ENCODE measurements at places on chromosomes 4 and X.

GRCh38 chr4:122139139-122139538, 13.0 kb upstream of the BLTP1 start:
- no peak for DNase-seq

DNA sequence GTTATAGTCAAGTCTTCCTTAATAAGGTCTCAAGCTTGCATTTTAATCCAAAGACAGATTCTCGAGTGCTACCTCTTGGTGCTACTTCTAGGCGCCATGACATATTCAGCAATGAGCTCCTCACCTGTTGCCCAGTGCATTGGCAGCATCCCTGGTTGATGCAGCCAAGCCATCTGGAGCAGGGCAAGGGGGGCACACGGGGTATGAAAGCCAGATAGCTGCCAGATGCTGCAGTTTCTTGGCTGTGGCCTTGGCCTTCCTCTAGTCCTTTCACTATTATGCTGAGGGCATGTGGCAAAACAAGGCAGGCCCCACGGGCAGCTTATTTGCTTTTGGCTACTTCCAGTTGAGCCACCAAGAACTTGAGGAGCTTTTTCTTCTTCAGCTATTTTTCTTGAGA, 168.6 kb upstream of the PGRMC2 start:
- DNase-seq: no peak

GRCh38 chrX:115563633-115564162, 2.7 kb downstream of the PLS3 start:
- no peak for DNase-seq

- no peak for DNase-seq
Observed at GRCh38 chr4:147958057-147958456, 226.2 kb downstream of the ARHGAP10 start.

DNA sequence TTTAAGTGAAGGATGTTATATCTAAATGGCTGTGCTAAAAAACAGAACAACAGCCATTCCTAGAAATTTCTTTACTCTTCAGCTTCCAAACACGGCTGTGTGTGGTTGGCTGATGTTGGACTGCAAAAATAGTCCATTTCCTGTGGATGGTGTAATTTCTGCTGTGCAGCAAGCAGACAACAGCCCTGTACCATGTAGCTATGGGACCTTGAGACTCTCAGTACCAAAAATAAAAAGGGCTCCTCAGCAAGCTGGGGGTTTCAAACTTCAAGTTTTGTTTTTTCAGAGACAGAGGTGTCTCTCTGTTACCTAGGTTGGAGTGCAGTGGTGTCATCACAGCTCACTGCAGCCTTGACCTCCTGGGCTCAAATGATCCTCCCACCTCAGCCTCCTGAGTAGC, 18.1 kb downstream of the CD40LG start:
- DNase-seq: no peak

- DNase-seq: no peak
Observed at GRCh38 chr4:73208376-73208775, 50.2 kb downstream of the ANKRD17 start.

- DNase-seq: no peak
Observed at GRCh38 chrX:9133426-9133825, 99.5 kb upstream of the FAM9B start.

DNA sequence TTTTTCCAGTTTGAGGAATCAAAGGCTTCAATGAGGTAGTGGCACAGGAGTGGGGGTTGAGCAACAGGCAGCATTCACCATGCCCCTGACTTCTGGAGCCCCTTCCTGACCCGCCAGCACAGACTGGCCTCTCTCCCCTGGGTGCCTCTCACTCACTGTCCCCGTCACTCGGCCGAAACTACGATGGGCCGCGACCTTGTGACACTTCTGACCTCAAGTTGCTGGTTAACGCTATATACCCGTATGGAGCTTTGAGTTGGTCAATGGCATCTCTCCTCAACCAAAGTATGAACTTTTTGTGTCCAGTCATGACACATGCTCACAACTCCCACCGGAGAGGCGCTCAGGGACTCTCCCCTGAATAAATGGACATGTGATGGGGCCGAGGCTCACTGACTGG, 72.1 kb downstream of the IRF2 start:
- no peak for DNase-seq

DNA sequence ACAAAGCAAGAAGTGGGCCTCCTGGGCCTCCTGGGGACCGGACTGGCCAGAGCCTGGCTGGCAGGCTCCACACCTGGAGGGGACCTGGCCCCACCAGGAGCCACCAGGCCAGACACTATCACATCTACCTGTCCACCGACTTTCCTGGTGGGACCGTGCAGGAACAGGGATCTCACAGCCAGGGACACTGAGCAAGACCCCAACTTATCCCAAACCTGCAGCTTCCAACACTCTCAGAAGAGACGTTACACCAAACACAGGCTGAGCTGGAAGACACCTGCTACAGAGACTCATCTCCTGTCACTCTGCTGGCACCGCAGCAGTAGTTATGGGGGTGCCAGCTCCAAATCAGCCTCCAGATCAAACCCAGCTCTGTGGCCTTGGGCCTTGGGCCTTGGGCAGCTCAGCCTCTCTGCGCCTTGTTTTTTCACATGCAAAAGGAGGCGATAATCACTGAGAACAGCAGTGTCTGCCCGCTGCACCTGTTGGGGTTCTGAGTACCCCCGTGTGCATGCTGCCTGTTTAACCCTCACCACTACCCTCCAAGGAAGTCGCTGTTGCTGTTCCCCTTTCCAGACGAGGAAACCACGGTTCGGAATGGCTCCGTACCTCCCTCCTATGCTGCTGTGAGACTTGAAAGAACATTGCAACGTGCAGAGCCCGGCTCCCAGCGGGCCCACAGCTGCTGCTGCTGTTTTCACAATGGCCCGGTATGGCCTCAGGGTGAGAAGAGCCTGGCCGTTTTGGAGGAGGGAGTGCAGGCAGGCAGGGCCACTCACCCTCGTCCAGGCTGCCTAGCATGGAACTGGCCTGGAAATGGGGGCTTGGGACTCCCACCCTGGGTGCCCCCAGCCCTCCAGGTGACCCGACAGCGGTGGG, 69.6 kb downstream of the ADRA2C start:
- no peak for DNase-seq

GRCh38 chrX:108699368-108699767, 37.0 kb downstream of the IRS4 start:
- no peak for DNase-seq

GRCh38 chrX:42269186-42269585, 345.8 kb upstream of the CASK start:
- DNase-seq: no peak

GRCh38 chr4:181776264-181777054, 466.7 kb upstream of the TENM3 start:
- DNase-seq: no peak

- no peak for DNase-seq
Observed at GRCh38 chrX:129678614-129679195, 23.9 kb upstream of the APLN start.

DNA sequence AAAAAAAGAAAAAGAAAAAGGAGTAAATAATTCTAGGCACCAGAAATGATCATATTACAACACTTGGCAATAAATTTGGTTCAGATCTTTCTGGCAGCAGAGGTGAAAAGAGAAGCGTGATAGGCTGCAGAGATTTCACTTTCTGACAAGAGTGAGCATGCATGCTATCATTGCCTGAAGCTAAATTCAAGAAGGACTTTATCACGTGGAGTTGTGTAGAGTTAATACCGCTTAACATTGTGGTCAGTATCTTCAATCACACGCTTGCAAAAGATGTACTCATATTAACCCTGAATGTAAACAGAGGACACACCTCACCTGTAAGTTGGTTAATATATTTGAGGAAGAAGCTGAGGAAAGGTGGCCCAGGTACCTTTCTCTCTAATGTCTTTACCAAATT, 31.4 kb upstream of the RBPJ start:
- DNase-seq: no peak

DNA sequence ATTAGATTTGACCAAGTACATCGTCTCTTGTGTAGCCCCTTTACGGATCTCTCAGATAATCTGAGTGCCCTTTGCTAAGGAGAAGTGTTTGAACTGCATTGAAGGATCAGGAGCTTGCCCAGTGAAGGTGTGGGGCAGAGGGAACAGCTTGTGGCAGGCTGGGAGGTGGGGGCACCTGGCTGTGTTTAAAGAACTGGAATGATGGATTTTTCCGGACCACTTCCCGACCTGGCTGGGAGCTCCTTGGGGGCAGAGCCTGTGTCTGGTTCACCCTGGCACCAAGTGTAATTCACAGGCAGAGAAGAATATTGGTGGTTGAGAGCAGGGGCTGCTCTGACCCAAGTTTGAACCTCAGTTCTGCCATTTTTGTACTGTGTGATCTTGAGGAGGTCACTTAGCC, 18.5 kb downstream of the TBC1D14 start:
- DNase-seq: no peak

DNA sequence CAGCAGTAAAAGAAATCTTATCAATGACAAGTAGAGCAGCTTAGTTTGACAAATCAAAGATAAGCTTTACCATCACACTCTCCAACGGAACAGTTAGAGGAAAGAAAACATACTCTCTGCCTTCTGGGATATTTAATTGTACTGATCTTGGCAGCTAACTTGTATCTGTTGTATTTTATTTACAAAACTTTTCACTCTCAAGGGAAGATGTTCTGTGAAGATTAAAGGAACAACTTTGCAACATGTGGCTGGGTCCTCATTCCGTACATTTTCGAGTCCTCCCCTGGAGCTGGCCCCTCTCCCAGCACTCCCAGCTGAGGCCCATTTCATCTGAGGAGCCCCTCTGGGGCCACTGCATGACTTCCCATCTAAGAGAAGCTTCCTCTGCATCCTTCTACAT, 74.4 kb downstream of the RPS3A start:
- DNase-seq: no peak

GRCh38 chr4:55354648-55355047, 8.6 kb downstream of the SRD5A3 start:
- no peak for DNase-seq

- no peak for DNase-seq
Observed at GRCh38 chr4:168724243-168724642, 227.4 kb downstream of the PALLD start.

GRCh38 chrX:16712548-16713155, at the start of gene CTPS2:
Gene CTPS2 (minus strand): TSS chrX:16712669. CDS start chrX:16702902, 9,767 bp downstream.
- DNase-seq: peak; percentile 27

- no peak for DNase-seq
Observed at GRCh38 chr4:154529728-154530519, 20.3 kb downstream of the PLRG1 start.

DNA sequence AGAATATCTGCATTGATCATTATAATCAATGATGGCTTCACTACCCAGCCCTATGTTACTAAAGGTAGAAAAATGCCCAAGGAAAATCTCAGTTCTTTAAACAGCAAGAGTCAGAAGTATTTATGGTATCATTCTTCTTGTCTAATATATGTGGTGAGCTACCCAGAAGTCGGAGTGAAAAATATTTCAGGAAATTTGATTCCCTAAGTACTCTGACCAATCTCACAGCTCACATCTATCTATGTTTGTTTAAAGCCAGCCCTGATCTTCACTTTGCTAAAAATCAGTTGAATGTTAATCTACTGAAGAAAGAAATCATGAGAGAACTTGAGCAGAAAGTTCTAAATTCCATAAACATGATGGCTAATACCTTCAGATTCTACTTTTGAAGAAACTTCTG, 522.9 kb upstream of the SLIT2 start:
- DNase-seq: no peak

- DNase-seq: no peak
Observed at GRCh38 chr4:128757712-128758111, 51.8 kb upstream of the JADE1 start.

DNA sequence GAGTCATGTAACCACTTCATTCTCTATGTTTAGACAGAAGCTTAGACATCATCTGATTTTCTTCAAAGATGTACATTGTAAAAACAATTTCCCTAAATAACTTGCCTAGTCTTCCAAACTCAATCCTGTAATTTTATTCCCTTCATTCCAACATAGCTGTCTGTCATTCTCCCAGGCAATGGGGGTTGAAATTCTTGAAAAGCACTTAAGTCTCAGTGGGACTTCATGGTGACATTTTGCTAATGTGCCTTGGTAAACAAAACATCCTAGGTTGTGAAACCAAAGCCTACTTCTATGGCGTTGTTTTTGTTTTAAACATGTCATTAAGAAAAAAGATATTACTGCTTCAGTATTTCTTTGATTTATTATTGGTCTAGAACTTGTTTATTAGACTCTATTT, 122.0 kb upstream of the NRK start:
- no peak for DNase-seq

GRCh38 chr4:106708464-106708816, 327.7 kb downstream of the DKK2 start:
- DNase-seq: no peak

DNA sequence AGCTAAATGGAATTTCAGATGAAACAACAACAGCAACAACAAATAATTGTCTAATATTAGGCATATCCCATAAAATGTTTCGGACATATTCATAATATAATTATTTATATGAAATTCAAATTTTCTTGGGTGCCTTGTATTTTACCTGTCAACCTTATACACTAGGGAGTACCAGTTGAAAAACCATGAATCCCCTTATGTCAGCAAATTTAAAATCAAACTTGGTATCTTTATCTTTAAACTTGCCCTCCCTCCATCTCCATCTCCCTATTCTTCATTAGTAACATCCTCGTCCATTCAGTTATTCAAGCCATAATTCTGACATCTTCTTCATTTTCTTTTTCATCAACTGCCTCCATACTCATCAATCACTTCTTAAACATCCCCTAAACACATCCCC, 974.5 kb upstream of the HS3ST1 start:
- DNase-seq: no peak

DNA sequence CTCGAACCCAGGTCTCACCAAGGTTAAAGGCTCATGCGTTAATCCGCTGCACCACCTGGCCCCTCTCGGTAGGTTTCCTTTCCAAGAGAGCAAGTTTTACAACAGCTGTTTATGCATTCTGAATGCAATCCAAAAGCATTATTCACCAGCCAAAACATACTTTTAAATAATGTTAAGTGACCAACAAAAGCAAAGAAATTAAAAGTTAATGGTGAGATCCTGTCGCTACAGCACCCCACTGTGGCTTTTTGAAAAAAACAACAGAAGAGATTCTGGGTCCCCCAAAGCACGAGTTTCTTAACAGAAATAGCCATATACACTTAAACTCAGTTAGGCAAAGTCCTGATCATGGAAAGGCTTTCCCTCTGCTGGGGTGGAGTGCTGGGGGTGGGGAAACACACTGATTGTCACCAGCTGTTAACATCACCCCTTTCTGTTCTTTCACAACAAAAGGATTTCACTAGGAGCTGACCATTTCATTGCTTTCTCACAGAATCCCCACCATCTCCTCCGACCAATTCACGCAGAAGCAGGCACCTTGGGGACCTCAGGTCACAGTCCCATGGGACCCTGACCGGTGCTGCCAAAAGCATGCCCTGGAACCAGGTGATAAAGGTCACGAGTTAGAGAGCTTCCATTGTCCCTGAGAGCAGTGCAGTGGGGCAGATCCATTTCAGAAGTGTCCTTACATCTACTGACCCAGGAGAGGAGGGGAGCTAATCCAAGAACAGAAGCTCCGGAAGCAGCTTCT, 51.2 kb downstream of the ZNF827 start:
- no peak for DNase-seq

- no peak for DNase-seq
Observed at GRCh38 chrX:13482746-13483541, 86.5 kb upstream of the EGFL6 start.

- no peak for DNase-seq
Observed at GRCh38 chrX:81120258-81120935, 81.3 kb downstream of the HMGN5 start.

GRCh38 chr4:8860096-8860891, 11.3 kb downstream of the HMX1 start:
- DNase-seq: no peak

- no peak for DNase-seq
Observed at GRCh38 chrX:2395261-2395992, 105.3 kb downstream of the DHRSX start.

Measured in GDM1 (cell line).